ENCODE measurements at places on chromosomes 2 and 18.

GRCh38 chr2:105754011-105754410, 9.3 kb downstream of the NCK2 start:
- DNase-seq, result no peak

- DNase-seq, result no peak
Observed at GRCh38 chr18:71625556-71626090, 918.5 kb downstream of the CBLN2 start.

- no peak for DNase-seq
Observed at GRCh38 chr2:68009526-68009925, 53.3 kb downstream of the C1D start.

DNA sequence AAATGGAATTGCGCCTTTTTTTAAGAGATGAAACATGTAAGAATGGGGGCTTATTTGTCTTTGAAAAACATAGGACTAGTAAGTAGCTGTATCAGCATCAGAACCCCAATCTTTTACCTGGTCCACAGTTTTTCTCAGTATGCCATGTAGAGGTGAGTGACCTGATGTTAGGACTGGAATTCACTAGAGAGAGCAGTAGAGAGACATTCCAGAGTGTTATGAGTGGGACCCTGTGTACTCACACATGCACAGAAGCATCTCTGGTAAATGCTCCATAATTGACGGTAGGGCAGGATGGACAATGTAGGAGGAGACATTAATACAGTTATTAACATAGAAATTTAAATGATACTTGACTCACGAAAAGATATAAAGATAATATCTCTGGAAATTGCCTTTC, 1.4 kb upstream of the GALNT13 start:
- no peak for DNase-seq

DNA sequence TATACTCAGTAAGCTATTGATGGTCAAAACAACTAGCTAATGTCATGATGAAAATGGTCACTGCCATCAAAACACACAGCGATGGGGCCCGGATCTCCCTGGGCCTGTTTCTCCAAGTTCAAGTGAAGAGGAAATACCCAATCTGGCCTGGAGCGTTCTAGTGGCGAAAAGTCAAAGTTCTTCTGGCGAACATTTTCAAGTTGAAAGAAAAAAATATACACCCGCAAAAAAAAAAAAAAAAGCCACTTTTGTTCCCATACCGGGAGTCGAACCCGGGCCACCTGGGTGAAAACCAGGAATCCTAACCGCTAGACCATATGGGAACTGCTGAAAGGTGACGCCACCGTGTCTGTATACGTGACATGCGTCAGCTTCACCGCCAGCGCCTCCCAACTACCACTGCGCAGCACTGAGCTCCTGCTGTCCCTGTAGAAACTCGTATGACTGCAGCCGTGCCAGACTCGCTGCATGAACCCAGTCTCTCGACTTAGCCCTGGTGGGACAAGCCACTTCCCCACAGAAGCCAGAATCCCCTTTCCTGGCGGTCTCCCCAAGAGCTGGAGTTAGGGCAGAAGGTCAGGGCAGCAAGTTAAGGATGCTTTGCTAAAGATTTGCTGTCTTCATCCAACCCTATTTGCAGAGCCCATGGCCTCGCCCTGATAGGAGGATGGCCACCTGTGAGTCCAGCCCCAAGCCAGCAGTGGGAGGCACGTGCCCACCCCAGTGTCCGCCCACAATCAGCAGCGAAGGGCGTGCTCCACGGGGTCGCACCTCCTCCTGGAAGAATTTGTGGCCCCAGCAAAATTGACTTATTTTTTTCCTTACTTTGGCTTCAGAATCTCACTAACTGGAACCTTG, 5.6 kb upstream of the IMP4 start:
- DNase-seq, result no peak

DNA sequence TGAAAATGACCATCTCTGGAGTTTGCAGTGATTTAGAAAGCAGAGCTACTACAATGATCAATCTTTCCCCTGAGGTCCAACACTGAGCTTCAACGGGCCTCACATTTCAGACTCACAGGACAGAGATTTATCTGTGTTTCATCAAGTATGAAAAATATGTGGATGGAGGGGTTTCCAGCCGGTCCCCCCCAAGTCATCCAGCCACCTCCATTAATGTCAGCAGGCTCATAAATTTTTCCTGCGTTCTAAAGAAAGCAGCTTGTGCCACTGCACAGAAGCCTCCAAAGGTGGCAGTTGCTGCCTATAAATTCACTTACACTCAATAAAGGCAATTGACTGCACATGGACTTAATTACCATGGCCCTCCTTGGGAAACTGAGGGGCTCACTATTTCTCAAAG, 117.4 kb upstream of the ACKR3 start:
- no peak for DNase-seq

DNA sequence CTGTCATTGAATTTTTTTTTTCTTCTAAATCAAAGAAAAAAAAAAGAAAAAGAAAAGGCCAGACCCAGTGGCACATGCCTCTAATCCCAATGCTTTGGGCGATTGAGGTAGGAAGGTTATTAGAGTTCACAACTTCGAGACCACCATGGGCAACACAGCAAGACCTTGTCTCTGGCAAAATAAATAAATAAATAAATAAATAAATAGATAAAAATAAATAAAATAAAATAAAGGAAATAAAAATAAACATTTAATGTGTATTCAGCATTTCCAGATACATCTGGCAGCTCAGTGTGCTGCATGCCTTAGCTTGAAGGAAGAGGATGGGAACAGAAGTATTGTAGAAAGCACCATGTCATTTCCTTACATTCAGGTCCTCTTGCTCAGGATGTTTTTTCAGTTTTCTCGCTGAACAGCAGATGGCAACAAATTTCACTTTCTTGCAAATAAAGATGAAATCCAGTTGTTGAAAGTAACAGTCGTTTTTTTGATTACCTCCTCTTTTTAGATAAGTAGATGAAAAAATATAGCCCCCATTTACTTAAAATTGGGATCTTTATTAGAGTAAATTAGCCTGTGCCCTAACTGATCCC, 25.7 kb upstream of the FAM178B start:
- no peak for DNase-seq

- DNase-seq, result no peak
Observed at GRCh38 chr2:163185160-163185559, 346.6 kb upstream of the KCNH7 start.

- DNase-seq, result no peak
Observed at GRCh38 chr18:48934723-48935432, 15.9 kb downstream of the SMAD7 start.

- no peak for DNase-seq
Observed at GRCh38 chr2:145861940-145862339, 1342.0 kb upstream of the ZEB2 start.

GRCh38 chr18:28382215-28382879, 205.4 kb upstream of the CDH2 start:
- DNase-seq, result no peak

DNA sequence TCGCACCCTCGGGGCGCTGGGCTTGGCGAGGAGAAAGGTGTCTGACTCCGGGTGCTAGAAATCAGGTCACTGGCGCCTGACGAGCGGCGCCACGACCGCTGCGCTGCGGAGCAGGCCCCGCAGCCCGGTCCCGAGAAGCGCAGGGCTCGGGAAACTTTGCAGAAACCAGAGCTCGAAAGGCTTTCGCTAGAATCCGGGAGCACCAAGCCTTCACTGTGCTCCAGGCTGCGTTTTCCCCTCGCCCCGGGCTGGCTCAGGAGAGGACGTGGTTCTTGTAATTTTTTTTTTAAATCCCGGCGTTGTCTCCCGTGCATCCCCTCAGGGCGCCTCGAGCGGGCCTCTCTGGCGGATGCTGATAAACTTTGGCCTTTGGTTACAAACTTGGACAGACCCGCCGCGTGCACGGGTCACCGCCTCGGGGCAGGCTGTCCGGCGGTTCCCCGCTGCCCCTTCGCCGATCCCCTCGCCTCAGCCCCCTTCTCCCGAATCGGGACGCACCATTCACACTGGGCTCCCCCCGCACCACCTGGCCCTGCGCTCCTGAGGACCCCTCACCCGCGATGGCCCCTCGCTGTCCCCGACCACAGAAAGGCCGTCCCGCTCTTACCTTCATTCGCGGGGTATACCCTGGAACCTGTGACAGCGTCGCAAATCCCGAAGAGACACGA, 419 bp downstream of the EPHA4 start:
- DNase-seq, result no peak

DNA sequence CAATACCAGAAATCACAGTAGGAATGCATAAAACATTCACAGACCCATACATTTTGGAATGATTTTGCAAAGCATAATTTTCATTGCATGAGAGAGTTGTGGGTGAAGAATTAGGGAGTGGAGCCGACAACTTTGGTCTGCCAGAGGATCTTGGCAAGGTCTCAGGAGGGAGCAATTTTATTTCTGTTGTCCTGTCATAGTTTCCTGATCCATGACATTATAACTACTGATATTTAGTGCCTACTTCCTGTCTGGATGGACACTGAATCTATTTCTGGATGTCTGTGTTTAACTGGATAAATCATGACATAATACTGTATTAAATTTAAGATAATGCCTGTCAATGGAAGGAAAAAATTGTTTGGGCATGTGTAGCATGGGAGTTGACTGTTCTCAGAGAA, 2.4 kb downstream of the ITGA4 start:
- no peak for DNase-seq

DNA sequence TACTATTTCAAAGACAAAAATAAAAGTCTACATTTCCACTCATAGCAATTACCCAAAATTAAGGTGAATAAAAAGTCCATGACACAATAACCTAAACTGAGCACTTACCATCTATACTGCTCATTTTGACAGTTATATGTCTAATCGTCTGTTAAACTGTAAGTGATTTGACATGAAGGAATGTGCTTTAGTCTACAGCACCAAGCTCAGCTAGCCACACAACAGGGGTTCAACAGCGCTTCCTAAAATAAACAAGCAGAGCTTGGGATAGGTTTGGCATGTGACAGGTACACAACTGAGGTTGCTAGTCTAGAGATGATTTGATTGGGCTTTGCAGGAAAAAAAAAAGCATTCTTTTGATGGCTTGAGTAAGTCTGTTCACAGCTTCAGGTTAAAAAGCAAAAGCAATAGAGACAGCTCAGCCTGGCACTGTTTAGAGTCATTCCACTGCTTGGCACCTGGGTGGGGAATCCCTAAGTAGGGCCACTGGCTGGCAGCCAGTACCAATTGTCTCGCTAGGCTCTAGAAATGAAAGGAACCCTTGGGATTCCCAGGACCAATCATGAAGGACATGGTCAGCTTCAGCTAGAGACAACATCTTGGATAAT, 78.6 kb downstream of the BARD1 start:
- no peak for DNase-seq

DNA sequence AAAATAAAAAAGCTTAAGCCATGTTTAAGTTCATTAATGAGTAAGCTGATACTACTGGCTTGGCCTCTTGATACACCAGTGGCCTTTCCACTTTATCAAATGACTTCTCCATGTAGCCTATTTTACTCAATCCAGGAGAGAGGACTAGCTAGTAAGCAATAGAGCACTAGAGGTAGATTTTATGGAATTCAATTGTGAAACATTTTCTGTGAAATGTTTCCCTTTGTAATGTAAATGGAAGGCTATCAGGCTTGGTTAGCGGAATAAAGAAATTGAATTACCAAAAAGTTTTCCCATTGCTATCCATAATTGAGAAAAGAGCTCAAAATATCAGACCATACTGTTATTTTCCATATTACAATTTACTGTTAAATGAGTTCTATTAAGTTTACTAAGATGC, 515.4 kb upstream of the CDH2 start:
- DNase-seq, result no peak

DNA sequence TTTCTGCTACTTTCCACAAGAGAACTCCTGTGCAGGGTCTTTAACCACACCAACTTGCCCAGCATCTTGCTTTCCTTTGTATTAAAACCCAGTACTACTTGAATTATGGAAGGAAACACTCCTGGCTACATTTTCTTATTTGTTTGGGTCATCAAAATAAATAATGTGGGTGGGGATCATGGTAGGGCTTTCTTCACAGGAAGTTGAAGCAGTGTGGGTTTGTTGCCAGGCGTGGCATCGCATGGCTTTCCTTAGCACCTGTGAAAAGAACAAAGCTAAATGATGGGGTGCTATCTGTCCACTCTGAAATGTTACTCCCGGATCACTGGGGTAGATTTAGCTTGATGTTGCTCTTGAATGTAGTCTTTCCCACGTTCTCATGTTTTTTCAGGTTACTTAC, 18.7 kb downstream of the ARHGAP25 start:
- no peak for DNase-seq

- DNase-seq, result no peak
Observed at GRCh38 chr2:132774189-132774588, 104.2 kb upstream of the LYPD1 start.

DNA sequence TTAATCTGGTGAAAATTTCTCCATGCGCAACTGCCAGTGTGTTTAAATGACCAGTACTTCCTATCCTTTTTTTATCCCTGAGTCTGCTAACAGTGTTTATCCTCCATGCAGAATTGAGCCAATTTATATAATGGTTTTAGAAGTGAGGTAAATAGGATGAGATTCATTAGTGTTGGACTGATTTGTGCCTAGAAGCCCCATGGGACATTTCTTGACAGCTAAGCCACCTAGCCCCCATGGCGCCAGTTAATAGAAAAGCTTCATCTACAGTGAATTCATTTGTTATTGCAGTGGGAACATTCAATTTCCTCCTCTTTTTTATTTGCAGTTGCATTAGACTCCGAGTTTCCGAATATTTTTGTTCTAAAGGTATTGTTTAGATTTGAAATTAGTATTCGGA, 175.6 kb downstream of the ARL6IP6 start:
- no peak for DNase-seq

Data from NCI-H1417 treated with DMSO at 0.1 percent for 48 hours (cell line).